Activated CD8-positive, alpha-beta memory T cell treated with anti-CD3 and anti-CD28 coated beads for 24 hours (primary cell): ENCODE measurements at places on chromosomes 7 and 10.
A peak's percentile ranks its signal among the peaks of the same experiment; 100 is the strongest.

DNA sequence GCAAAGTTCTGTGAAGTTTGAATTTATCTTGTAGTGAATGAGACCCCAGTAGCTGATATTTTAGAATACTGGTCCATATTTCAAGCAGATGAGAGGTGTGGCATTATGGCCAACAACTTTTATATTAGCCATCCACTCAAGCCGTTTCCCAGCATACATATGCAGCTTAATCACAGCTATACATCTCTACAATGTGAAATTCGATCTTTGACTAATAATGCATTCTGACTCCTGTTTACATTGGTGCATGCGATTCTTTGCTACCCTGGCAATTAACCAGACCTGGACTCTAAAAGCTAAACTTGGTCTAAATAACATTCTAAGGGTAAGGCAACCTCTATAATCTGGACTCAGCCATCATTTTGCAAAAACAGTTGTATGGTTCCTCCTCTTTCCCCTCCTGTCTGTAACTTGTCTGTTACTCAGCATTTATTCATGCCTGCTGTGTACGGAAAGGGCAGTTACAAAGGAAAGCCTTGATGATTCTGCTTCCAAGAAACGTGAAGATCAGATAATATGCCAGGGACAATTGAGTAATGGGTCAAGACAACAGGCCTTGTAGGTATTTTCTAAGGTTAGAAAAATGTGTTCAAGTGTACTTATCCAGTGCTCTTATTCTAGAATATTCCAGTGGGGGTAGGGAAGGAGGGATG, 50.6 kb downstream of the PNLIPRP2 start:
- DNase-seq = no peak

DNA sequence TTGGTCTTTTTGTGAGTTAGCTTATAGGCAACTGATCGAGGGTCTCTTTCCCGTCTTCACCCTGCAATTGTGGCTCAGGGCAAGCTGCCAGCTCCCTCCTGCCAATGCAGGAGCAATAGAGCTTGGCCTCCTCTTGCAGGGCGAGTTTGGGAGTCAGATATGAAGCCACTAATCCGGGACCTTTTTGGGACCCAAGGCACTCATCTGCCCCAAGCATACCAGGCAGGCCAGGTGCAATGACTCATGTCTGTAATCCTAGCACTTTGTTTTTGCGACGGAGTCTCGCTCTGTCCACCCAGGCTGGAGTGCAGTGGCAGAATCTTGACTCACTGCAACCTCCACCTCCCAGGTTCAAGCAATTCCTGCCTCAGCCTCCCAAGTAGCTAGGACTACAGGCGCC, 21.1 kb downstream of the LIMK1 start:
- no peak for DNase-seq

DNA sequence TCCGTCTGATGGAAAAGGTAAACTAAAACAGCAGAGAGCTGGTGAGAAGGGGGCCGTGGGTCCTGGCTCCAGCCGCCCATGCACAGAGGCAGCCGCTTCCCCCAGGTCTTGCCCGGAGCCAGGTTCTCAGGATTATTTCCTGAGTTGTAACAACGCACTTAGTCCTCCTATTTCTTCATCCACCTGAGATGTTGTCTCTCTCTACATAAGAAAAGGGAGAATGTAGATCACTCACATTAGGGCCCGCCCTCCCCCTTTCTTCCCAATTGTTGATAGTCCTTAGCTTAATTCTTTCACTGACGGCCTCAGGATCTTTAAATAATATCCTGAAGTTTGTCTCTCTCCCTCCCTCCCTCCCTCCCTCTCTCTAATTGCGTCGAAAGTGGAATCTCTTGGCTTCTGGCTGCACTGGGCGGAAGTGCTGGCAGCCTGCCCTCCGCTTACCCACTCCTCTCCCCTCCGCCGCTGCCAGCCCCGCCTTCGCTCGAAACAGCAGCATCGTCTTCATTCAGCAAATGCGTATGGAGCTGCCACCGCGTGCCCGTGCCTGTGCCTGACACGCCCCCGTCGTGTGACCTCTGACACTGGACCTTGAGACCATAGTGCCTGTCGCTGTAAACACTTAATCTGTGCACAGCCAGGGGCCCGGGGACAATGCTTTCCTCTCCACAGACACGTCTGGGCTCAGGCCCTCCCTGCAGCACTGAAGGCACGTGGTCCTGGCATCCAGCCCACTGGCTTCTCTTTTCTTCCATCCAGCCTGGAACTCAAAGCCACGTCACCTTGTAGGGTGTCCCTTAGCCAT, 174.5 kb upstream of the PPP2R2D start:
- DNase-seq = peak; percentile 49

GRCh38 chr7:150755473-150756099, 18.4 kb downstream of the GIMAP5 start:
- DNase-seq = peak; percentile 76

- DNase-seq = no peak
Observed at GRCh38 chr7:156096771-156097538, 284.7 kb upstream of the SHH start.

GRCh38 chr10:62689712-62690111, 114.8 kb upstream of the ADO start:
- no peak for DNase-seq

- DNase-seq = no peak
Observed at GRCh38 chr10:126171555-126171954, 216.7 kb downstream of the ADAM12 start.

DNA sequence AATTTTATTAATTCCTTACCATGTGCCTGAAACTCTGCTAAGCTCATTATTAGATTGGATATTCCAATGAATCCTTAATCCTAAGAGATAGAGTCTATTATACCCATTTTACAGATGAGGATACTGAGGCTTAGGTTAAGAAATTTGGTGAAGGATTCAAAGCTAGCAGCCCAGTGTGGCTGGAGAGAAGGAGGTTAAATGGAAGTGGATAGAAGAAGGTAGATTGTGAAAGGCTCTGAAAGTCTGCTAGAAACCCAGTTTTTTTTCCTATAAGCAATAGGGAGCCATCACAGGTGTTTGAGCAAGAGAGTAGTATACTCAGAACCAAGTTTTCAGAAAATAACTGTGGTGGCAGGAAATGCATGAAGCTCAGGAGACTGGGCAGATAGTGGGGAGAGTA, 265.8 kb upstream of the NEBL start:
- DNase-seq = no peak

DNA sequence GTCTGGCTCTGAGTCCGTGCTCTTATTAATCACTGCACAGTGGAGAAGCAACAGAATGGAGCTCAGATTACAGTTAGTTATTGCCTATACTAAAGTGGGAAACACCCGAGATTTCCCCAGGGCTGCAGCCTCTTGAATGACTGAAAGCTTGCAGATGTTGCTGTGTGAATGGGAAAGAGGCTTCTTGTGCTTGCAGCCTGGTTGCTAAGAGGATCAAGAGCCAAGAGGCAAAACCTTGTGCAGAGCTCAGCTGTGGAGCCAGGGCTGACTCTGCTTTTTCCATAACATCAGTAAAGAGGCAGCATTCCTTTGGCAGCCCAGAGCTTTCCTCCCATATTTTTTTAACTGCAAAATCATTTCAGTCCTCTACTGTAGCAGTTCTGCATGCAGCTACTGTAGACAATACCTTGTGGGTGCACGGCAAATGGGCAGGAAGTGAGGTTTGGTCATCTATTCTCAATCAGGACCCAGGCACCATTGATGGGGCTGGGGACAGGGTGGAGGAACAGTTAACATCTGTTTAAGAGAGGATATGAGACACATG, 86.5 kb downstream of the RALA start:
- no peak for DNase-seq
